ENCODE measurements at places on chromosomes 1 and 21.

DNA sequence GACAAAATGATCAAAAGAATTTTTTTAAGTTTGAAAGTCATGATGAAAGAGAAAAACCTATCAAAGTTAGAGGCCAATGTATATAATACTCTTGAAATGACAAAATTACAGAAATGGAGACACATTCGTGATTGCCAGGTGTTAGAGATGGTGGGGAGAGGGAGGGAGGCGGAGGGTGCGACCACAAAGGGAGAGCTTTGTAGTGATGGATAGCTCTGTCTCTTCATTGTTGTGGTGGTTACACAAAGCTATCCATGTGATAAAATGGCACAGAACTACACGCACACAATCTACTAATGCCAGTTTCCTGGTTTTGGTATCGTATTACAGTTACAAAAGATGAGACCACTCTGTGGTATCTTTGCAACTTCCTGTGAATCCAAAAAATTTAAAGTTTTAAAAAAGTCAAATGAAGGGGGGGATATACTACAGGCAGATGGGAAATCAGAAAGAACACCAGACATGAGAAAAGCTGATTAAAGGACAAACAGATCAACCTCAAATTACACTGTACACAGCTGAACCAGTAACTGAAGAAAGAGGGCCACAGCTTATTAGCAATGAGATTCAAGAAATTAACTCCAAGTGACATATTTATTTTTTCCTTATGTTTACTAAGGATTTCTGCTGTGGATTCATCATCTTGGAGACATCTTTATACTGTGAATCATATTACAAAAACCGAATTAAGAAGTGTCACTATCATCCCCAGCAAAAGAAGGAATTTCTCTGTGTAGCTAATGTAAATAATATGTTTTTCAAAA, 199.1 kb downstream of the SLC45A1 start:
- no peak for DNase-seq

DNA sequence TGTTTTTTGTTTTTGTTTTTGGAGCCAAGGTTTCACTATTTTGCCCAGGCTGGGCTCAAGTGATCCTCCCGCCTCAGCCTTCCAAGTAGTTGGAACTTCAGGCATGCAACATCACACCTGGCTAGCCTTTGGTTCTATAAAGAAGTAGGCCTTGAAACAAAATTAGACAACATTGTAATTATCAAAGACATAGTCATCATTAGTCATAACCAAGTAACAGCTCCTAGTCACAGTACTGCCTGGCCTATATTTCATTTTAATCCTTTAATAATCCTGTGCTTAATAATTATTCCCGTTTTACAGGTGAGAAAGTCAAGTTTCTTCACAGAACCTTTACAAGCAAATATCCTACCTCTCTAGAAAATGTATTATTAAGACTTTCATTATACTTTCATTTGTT, 52.3 kb upstream of the TBX15 start:
- no peak for DNase-seq

DNA sequence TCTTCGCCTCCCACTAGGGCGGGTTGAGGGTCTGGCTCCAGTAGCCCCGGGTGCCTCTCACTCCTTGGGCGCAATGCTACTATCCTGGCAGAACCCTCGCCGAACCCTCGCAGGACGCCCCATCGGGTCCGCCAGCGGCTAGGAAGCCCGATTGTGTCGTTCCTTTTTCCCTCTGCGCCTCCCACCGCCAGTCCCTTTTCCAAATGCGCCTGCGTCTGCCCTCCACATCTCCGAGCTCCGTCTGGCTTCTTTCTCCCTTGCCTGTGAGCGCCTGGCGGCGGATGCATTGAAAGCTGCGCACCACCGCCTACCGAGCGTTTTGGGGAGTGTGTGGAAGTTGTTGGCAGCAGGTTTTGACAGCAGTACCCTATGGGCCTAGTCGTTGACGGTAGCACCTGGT, 1.0 kb upstream of the DIRAS3 start:
- no peak for DNase-seq

DNA sequence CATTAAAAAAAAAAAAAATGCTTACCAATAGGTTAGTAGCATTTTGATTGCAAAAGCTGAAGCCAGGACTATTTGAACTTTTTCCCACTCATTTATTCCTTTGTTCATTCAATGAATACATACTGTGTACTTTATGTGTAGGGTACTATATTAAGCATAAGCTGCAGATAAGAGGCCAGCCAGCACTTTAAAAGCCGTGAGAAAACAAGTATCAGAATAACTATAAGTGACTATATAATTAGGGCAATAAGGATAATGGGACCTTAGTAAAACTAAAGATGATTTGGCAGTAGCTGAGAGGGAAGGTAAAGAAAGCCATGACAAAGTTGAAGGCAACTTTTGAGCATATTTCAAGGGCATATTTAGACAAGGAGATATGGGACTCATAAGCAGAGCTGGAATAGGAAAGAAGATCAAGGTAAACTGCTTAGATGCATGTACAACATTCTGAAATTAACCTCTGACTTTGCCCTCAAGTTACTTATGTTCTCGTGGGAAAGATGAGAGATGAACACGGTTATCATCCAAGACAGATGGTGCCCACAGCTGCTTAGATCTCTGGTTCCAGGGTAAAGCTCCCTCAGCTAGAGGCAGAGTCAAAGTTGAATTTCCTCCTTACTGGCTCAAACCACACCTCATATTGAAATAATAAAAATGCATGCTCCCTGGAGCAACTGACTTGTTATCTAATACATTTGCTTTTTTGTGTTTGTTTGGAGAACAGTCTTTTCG, 44.0 kb upstream of the FMO2 start:
- DNase-seq: no peak

DNA sequence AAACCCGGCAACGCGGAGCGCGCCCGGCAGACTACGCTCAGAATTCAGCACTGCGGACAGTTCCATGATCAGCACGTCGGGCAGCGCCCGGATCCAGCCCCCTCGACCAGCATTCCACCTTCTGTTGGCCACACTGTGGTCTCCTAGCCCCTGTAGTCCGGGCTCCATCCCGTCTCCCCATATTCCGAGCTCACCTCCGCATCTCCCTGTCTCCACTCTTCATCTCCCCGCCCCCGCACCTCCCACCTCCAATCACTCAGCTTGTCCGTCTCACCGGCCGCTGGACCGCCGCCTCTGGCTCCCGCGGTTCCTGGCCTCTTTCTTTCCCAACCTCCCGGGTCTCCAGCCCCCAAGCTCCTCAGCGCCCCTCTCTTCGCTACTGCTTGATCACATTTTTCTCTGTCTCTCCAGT, 500 bp downstream of the EPHA10 start:
- DNase-seq: no peak

GRCh38 chr1:69611316-69611715, 43.6 kb downstream of the LRRC7 start:
- no peak for DNase-seq

DNA sequence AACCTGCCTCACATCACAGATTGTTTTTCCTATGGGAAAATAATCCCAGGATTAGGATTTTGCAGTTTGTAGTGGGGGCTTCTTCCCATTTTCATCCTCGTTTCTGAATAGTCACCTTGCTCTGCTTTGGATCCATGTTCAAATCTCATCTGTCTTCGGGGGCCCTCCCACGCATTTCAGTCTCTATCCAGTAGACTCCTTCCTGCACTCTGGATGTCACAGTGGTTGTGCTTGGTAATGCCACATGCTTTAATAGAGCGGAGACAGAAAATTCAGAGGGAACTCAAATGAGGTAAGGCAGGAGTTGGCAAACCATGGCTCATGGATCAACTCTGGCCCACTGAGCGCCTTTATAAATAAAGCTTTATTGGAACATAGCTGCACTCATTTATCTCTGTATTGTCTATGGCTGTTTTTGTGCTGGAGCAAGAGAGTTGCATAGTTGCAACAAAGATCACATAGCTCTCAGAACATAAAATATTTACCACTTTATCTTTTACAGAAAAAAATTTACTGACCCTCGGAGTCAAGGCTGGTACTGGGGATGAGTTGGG, 101.0 kb downstream of the SPATA46 start:
- no peak for DNase-seq

DNA sequence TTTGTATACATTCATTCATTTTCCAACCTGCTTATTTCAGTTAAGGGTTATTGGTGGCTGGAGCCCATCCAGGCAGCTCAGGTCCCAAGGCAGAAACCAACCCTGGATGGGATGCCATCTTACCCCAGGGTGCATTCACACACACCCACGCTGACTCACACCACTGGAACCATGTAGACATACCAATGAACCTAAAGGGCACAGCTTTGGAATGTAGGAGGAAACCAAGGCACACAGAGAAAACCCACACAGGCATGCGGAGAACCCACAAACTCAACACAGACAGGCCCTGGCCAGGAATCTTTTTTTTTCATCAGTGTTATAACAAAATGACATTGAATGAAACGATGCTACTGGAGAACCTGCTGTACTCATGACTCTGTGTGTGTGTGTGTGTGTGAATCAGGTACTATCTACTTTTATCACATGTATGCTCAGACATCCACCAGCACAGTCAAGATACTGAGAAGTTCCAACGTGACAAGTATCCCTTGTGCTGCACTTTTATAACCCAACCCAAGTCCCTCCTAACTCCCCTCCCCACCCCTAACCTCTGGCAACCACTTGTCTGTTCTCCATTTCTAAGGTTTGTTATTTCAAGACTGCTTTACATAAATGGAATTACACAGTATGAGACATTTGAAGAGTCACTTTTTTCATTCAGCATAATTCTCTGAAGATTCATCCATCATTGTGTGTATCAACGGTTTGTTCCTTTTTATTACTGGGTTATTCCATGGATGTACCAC, 286.8 kb upstream of the PLD5 start:
- no peak for DNase-seq

DNA sequence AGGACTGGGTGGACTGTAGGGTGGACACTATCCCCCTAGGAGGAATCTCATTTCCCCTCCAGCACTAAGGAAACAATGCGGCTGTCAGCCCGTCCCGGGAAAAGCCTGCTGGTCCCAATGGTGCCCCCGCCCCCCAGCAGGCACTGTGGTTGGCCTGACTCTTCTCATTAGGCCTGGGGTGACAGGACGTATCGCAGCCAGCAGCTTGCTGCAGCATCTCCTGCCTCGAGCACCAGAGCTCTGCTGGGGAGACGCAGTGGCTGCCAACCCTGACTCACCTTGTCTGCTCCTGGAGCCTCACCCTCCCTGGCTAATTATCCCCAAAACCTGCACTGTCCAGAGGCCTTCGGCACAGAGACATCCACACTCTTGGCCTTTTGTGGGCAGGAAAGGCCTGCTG, 115.1 kb upstream of the GJB5 start:
- DNase-seq: no peak

DNA sequence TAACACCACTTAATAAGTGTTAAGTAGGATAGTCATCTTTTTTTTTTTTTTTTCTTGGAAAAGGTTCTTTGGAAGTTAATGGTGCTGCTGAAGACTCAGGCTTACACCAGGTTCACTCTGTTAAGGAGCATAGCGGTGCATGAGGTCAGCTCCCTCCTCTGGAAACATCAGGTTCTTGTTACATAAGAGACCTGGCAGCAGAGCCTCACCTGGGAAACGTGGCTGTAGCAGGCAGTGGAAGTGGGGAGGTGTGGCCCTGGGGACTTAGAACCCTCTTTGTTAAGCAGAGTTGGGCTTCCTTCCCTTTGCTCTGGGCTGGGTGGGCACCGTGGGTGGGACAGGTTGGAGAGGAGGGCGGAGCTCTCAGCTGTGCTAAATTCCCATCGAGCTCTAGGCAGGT, 104.1 kb downstream of the CNIH3 start:
- no peak for DNase-seq

DNA sequence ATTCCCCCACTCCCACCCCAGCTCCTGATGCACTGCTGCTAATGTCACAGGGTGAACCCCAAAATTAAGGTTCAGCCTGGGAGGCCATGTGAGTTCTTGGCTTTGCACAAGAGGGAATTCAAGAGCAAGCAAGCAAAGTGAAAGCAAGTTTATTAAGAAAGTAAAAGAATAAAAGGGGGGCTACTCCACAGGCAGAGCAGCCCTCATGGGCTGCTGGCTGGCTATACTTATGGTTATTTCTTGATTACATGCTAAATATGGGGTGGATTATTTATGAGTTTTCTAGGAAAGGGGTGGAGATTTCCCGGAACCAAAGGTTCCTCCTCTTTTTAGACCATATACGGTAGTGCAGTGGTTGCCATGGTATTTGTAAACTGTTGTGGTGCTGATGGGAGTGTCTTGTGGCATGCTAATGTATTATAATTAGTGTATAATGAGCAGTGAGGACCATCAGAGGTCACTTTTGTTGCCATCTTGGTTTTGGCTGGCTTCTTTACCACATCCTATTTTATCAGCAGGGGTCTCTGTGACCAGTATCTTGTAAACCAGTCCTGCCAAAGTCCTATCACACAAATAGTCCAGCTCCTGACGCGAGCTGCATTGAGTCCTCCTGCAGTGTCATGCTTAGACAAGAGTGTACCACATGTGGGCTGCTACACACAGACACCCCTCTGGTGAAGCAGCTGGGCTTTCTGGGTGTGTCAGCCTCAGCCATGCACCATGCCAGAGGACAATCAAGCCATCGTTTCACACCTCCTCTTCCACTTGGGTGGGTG, 46.4 kb upstream of the CSF1 start:
- DNase-seq: no peak

DNA sequence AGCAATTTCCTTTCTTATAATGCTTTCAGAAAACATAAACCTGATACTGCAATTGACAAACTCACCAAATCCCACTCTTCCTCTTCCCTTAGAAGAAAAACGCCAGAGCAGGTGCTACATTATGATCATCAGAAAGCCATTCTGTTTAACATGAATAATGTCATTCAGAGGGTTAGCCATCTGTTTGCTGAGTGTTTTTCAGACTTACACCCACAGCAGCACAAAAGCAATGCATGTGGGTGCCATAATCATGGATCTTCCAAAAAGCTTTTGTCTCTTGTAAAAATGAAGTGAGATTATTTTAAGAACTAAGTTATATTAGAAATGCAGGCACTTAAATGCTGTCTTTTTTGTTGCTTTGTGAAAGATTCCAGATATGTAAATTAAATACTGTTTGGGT, 204.6 kb upstream of the TMPRSS15 start:
- no peak for DNase-seq

DNA sequence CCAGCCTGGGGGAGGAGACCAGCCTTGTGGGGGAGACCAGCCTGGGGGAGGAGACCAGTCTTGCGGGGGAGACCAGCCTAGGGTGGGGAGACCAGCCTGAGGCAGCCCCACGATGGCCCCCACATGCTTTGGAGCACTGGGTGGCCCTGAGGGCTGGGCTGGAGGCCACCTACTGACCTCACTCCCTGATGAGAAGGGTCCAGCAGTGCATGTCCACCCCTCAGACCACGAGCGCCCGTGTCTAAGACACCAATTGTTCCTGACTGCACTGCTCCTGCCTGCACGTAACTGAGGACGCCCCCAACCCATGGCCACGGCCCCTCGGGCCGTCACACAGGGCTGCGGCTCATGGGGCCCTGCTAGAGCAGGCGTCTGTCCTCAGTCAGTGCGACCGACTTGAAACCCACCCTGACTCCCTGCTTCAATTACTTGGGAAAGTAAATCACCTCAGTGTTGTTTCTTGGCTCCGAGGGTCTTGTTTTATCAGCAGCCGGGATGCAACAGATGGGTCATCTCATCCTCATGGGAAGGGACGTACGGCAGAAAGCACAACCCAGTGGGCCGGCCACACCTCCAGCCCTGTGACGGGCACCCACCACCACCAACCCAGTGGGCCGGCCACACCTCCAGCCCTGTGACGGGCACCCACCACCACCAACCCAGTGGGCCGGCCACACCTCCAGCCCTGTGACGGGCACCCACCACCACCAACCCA, at the start of gene SPATC1L:
SPATC1L (minus strand) TSS at position 550 of the 715 bp plus-strand sequence. CDS start 1,643 bp downstream, outside the sequence.
- peak; percentile 25 for DNase-seq
